ENCODE measurements at places on chromosomes 6 and 20.

DNA sequence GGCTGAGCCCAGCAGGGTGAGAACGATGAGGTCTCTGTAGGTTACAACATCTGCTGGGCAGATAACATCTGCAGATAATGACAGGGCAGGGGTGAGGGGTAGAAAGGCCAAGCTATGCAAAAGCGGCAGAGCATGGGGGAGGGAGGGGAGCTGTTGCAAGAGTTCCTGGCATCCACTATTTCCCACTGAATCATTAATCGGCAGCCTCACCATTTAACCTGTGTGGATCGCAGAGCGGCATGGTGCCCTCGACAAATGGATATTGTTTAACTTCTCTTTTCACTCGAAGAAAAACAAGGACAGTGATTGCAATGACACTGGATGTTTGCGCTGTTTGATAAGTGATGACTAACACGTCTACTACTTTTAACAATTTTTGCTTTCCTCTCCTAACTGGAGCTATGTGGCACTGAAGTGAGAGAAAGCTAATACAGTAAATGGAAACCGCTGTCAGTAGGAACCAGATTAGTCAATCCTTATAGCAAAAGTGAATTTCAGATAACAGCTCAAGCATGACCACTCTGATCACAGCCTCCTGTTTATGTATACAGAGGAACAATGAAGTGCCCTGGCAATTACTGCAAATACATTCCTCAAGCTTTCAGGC is 381.5 kb downstream of the TFAP2A start:
- peak; percentile 70 for DNase-seq

DNA sequence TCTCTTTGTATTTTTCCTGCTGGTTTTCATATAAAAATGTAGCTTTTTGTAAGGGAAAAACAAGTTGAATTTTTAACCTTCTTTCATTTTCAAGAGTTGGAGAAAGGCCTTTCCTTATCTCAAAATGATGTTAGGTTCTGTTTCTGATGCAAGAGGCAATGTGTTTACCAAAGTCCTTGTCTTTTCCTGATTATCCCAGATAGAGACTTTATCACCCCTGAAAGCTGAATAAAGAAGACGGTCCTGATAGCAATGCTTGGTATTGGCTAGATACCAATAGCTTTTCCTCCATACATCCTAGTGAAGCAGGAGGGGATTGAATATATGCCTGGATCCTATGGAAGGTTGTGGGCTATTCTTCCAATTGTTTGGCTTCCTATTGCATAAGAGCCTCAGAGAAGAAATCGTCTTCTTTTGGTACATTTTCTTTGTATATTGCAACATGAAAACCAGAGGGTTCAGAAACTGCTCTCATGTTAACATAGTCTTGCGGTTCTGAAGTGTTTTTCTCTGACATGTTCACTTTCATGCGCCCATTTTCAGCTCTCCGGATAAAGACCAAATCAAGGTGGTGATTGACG is 5.5 kb downstream of the PNLDC1 start:
- DNase-seq = no peak

DNA sequence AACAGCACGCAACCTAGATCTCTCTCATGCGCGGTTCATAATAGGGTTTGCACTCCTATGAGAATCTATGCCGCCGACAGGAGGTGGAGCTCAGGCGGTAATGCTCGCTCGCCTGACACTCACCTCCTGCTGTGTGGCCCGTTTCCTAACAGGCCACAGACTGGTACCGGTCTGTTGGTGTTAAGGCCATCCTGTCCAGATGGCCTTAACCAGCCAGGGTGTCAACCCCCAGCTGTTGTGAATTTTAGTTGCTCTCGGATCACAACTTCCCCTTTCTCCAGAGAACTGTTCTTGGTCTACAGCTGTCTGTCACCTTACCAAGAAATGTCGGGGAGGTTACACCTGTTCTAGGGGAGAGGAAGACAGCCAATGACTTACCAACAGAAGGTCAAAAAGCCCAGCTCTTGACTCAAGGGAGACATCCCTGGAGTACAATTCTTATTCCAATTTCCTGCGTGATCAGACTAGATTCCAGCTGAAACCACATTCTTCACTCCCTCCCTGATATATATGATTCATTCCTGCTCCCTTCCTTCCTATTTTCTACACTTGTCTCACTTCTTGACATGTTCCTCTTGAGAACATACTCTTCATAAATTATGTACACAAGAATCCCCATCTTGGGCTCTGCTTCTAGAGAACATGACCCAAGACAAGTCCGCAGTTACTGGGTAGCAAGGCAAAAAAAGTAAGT is 23.1 kb upstream of the DNAAF9 start:
- no peak for DNase-seq

DNA sequence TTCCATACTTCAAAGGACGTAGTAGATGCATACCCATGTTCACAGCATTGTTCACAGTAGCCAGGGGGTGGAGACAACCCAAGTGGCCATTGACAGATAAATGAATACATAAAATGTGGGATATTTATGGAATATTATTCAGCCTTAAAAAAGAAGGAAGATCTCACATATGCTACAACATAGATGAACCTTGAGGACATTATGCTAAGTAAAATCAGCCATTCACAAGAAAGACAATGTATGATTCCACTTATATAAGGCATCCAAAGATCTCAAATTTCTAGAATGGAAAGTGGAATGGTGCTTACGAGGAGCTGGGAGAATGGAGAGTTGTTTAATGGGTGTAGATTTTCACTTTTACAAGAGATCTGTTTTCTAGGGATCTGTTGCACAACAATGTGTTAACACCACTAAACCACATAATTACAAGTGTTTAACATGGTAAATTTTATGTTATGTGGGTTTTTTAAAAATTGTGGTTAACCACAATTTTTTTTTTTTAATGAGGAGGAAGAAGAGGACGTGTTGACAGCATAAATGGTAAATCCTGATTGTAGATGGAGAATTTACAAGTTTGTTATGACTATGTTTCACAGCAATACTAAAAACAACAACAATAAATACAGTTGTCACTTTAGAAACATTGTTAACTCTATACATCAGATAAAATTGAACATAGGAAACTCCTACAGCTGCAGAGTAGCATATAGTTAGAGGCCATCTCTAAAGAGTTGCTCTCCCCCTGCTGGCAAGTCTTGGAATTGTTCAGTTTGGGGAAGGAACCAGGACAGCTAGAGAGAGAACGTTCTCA is 41.6 kb downstream of the CCN2 start:
- no peak for DNase-seq

- DNase-seq = no peak
Measured at GRCh38 chr6:146999766-147000165, 204.5 kb upstream of the STXBP5 start.

GRCh38 chr6:112613410-112613809 is 266.3 kb downstream of the RFPL4B start:
- DNase-seq = no peak

DNA sequence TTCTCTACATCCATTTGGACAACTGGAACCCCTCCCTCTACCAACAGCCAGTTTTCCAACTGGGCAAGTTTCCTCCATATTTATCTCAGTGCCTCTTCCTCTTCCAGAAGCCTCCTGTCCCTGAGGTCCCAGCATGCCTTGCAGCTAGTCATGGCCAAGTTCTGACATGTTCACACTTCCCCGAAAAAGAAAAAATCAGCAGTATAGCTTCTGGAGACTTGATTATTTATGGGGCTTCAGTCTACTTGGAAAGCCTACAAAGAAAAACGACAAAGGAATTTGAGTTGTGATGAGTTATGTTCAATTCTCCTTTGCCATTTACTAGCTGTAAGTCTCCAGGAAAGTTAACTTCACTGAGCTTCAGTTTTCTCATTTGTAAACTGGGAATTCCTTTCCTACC is 406.5 kb downstream of the MAFB start:
- no peak for DNase-seq

GRCh38 chr20:60170116-60170515 is 211.9 kb downstream of the CDH26 start:
- no peak for DNase-seq

DNA sequence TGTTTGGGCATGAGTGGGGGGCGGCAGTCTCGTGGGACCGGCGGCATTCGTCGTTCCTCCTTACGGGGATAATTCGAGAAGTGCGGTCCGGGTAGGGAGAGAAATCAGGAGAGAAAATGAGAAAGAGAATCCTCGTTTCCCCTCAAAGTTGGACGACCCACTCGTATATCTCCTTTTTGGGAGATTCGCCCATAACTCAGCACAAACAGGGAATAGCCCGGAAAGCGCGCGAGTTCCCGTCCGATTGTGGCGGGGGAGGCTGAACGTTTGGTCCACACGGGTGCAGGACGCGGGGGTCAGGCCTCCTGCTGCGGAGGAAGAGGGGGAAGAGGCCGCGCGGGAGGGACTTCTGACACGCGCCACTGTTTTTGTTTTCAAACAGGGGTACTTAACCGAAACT is 42.4 kb downstream of the POPDC3 start:
- DNase-seq = no peak

GRCh38 chr20:9615118-9615517 is 100.7 kb downstream of the LAMP5 start:
- DNase-seq = no peak

DNA sequence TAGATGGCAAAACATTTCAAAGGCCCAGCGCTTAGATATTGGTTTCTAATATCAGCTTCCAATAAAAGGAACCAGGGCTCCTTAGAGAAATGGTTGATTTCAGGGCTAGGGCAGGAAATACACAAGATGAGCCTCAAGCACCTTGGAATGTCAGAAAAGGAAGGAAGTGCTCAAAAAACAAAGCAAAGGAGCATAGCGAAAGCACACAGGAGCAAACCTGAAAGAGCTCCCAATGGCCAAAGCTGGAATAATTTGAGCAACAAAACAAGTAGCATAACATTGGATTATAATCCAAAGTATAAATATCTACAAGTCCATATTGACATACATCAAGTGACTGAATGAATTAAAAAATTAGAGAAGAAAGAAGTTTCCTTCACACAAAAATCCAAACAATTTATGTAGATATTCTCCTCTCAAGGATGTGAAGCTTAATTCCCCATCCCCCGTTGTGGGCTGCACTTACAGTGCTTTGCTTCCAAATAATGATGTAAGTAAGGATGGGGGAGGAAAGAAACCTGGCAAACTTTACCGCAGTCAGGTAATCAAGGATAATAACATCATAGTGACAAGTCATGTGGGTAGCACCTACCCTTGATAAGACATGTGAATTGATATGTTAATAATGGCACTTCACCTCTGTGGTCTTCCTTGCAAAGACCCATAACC is 132.9 kb upstream of the DST start:
- DNase-seq = no peak

DNA sequence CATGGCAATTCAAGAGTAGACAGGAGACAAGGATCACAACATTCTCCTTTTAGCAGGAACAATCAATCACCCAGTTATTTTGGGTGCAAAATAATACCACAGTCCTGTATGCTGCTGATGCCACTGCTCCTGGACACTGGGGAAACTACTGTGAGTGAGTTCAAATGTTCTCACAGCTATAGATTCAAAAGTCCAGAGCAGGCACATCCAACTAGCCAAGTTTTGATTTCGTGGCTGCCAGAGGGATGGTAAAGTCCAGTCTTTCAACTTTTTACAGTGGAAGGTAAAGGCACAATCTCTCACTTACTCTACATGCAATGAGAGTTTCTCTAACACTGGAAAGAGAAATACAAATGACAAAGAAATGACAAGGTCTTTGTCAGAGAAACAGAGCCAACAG is 26.9 kb upstream of the TSHZ2 start:
- no peak for DNase-seq

DNA sequence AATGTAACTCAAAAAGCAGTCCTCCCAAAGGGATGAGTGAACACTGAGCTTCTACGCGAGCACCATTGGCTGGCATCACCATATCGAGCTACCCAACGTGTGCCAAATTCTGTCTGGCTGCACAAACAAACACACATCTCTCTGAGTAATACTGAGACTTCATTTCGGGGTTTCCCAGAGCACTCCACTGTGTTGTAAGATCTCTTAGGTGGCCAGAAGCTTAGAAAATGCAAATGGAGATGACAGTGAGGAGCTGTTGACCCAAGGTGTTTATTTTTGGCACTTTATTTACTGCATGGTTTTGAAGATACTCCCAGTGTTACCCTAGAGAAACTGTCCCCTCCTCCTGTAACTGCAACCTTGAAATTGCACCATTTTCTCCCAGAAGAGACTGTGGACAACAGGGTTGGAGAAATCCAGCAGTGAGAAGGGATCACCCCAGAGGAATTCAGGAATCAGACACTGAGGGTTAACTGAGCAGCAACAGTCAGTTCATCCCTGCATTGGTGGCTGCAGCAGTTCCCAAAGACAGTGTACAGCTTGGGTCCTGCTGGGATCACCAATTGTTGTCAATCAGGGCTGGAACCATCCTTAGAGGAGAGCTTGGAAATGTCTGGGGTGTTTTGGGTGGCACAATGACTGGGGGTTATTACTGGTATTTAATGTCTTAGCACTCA is 1.0 kb upstream of the RIPOR2 start:
- DNase-seq = no peak

GRCh38 chr20:2696646-2697045 is 4.1 kb downstream of the EBF4 start:
- no peak for DNase-seq

GRCh38 chr6:42564506-42564825 is 637 bp downstream of the UBR2 start:
- no peak for DNase-seq

- no peak for DNase-seq
Measured at GRCh38 chr6:35544769-35545361, 32.2 kb upstream of the TULP1 start.

DNA sequence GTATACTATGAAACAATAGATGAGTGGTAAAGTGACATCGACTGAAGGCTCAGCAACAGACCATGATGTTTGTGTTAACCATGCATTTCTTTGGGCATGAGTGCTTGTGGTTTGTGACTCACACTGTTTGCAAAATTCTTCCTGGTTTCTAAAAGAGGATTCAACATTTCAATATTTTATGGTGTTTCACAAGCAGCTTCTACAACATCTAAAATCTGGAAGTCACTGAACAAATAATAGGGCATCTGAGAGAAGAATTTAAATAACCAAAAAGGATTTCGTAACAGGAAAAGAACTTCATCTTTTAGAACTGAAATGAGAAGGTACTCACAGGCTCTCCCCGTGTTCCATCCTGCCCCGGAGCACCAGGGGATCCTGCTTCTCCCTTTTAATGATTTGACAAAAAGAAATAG is 146.2 kb downstream of the COL21A1 start:
- DNase-seq = no peak

GRCh38 chr6:23494367-23494766 is 631.6 kb upstream of the NRSN1 start:
- DNase-seq = no peak

- DNase-seq = no peak
Measured at GRCh38 chr20:45017281-45017680, 51.0 kb downstream of the STK4 start.

All from NCI-H187 treated with DMSO at 0.1 percent for 48 hours (cell line).